ENCODE measurements at places on chromosomes 13 and 19. TPM values are rescaled to one million over a fixed set of nuclear protein-coding genes. Genes with fewer than 3 reads are reported as not detected.

OVOL3 gene
- 0.39 TPM for total RNA-seq

PEAK3 gene
- total RNA-seq: 0.09 TPM

N4BP2L1 gene
- 51.5 TPM for total RNA-seq

SRRM5 gene
- 1.7 TPM for total RNA-seq

FOSB gene
- total RNA-seq: 24.6 TPM

GGACT gene
- 15.4 TPM for total RNA-seq

SERPINE3 gene
- total RNA-seq: not detected

KANK3 gene
- 1.6 TPM for total RNA-seq

ZNF564 gene
- 6.9 TPM for total RNA-seq

CLEC17A gene
- 0.29 TPM for total RNA-seq

ZNF556 gene
- total RNA-seq: not detected

ZNF135 gene
- total RNA-seq: 1.7 TPM

LAIR1 gene
- total RNA-seq: 3.5 TPM
